Astrocyte (in vitro differentiated cells and primary cell): ENCODE measurements at places on chromosomes 4 and X.

- DNase-seq, result no peak
These were observed 76.3 kb downstream of the SHROOM2 start for GRCh38 chrX:9862525-9862924.

DNA sequence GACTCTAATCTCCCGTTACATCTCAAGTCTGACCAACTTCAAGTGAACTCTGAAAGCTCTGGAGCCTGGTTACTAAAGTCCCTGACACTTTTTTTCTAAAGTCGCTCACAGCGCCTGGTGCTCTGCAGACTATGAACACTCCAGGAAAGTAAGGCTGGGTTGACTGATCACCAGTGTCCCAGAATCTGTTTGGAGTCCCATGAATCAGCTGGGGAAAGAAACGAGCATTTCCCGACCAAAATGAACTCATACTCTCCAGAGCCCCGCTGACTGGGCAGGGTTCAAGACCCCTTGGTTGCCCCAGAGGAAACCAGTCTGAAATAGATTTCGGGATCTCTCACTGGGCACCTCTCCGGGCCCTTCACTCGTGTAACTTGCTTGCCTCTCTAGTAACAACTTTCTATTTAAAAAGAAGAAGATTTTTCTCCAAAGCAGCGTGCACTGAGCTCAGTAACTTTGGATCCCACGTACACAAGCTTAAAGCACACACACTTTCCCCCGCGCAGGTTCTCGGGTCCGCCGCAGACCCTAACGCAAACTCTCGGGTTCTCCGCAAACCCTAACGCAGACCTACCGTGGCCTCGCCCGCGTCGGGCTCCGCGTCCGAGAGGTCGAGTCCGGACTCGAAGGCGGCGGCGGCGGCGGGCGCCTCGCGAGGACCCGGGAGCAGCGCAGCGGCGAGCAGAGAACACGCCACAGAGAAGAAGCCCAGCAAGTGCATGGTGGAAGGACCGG is 964 bp downstream of the VEGFC start:
- no peak for DNase-seq

GRCh38 chr4:107913283-107913899 is 18.0 kb upstream of the CYP2U1 start:
- DNase-seq, result peak; percentile 32

GRCh38 chr4:10832806-10833628 is 148.4 kb upstream of the CLNK start:
- DNase-seq, result no peak

DNA sequence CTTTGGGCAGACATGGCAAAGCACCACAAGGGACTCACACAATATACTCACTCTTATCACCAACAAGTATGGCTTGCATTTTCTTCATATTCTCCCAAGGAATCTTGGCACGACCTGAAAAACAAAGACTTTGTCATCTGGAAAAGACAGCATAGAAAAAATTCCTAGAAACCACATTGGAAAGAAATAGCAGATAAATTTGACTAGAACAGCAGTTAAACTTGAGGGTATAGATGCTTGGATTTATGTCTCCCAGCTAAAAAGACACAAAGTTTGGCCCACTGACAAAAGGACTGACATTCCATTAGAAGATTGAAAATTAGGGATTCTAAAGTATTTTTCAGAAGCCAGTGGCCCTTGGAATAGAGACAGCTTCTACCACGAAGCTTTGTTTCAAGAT is 6.9 kb upstream of the VEGFC start:
- DNase-seq, result peak; percentile 61

GRCh38 chr4:145484225-145484846 is 2.7 kb downstream of the SMAD1 start:
- DNase-seq, result no peak

DNA sequence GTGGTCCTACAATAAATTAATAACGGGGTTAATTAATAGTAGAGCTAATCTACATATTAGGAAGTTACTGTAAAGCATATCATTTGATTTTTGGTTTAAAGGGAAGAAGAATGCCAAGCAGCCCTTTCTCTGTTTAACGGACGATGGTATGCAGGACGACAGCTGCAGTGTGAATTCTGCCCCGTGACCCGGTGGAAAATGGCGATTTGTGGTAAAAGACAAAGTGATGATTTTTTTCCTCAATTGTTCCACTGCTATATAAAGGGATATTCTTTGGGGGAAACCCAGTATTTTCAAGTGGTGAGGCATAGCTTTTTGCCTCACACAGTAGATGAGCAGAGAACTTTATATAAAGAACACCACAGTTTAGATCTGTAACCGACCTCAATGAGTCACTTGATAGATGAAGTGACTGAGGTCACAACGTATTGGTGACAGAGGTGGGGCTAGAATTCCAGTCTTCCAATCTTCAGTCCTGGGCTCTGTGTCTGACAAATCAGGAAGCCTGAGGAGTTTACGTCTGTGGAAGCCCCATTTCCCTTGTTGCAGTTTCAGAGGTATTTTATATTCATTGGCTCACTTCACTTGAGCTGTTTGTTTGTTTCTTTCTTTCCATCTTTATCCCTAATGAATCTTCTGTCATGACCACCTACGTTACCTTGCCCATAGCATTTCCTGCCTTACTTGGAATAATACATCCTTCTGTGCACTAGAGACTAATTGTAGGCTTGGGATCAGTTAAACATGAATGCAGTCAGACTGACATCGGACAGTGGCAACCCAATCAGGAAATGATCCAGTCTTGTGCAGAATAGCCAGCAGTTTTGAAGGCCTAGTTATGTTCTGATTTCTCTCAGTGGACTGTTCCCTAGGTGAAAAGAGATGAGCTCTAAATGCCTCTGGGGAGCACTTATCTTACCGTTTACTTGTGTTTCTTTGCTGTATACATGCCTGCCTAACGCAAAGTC is 30.1 kb downstream of the ZRSR2 start:
- peak; percentile 49 for DNase-seq

DNA sequence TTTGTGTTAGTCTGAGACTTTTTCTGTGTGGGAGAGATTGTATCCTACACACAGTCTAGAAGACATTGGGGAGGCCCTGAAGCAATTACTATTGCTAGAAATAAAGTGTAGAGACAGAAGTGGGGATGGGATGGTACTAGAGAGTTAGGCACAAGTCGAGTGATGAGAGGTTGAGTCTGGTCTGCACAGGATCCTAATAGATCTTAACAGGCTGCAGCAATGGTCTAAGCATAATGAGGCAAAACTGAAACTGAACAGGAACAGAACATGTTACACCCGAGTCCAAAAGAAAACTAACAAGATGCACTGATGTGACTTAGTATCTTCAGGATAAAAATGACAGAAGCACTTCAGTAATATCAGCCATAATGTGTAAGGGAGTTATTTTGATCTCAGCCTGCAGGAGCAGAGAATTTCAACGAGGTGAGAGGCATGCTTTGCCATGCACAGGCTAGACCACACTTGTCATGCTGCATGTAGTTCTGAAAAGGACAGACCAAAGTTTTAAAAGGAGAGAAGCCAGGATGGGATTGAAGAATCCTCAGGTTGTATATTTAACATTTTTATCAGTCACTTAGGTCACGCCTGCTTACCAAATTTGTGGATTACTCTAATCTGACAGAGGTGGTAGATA is 205.8 kb upstream of the BOD1L1 start:
- DNase-seq, result no peak

- peak; percentile 97 for DNase-seq
These were observed 192.2 kb upstream of the LEF1 start for GRCh38 chr4:108360754-108361445.

GRCh38 chr4:82493721-82494425 is 63.5 kb downstream of the ENOPH1 start:
- peak; percentile 58 for DNase-seq

DNA sequence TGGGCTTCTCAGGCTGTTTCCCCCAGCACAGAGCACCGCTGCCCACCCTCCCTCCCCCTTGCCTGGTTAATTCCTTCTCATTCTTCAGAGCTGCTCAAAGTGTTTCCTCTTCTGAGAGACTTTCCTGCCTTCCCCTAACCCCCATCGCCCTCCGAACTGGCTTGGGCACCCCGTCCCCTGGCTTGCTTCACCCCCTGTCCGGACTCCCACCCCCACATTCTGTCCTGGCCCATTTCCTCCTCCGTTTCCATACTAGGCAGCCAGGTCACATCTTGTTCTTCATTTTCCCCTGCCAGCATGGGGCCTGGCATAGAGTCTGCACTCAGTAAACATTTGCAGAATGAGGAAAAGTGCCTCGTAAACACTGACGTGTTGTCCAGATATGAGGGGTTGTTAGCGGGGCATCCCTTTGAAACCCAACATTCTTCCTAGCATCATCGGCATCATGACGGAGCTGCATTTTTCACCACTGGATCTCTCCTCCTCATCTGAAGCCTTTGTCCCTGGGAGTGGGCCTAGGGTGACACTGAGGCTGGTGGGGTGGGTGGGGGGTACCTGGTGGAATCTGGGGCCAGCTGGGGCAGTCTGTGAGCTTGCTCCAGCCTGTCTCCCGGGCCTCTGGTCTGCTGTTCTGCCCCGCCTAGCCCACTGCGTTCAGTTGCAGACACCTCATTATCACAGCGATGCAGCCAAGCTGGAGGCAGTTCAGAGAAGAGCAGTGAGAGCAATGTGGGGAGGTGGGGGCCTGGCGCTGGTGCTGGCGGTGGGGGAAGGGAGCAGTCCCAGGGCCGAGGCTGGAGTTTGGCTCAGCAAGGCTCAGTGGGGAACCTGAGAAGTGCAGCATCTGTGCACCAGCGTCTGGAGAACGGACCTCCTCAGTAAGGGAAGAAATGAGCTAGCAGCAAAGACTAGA is 149.4 kb upstream of the PJA1 start:
- DNase-seq, result no peak

DNA sequence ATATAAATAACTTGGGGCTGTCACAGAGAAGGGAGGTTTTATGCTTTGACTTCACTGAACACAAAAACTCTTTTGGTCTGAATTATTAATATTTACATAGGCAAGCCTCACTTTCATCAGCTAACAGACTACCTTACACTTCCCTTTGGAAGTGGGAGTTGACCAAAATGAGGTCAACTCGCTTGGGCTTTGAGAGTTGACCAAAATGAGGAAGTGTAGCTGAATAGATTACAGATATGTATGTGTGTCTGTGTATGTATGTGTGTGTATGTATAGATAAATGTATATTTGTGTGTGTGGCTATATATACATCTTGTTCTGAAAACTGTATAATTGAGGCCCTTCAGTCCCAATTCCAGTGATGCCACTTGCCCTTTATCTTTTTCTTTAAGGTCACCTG is 113.3 kb upstream of the IL13RA1 start:
- DNase-seq, result no peak

- no peak for DNase-seq
These were observed 1.5 kb downstream of the SLC26A1 start for GRCh38 chr4:991451-992296.

- DNase-seq, result no peak
These were observed 84.2 kb downstream of the GRIA2 start for GRCh38 chr4:157304769-157305168.

GRCh38 chrX:33062041-33062440 is 149.3 kb downstream of the DMD start:
- DNase-seq, result no peak

GRCh38 chr4:83230928-83231327 is 53.7 kb downstream of the COQ2 start:
- no peak for DNase-seq

DNA sequence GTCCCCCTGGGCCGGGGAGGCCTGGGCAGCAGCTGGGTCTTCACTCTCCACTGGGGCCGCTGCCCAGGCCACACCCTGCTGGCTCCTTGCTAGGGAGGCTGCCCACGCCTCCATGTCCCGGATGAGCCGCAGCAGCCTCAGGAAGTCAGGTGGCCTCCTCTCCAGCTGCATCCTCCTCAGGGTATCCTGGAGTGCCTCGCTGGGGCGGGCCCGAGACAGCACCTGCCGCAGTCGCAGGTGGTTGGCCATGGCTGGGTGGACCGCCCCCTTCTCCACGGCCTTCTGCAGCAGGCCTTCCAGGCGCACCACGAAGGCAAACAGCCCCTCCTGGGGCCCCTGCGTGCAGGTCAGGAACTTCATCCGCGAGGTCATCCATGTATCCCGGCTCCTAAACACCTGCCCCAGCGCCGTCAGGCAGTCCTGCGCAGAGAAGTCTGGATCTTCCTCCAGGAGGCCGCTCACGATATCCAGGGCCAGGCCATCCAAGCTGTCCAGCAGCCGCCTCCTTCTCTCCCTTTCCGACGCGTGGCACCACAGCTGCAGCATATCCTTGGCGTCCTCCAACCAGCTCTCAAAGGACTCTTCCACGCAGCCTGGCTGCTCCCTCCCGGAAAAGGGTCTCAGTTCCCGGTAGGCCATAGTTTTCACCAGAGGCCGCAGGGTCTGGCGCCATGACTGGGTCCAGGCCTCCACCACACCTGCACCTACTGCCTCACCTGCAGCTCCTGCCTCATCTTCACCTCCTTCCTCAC is 2.1 kb downstream of the PNMA6F start:
- no peak for DNase-seq

- peak; percentile 2 for DNase-seq
These were observed 66.6 kb downstream of the ENOX2 start for GRCh38 chrX:130836447-130836846.

- peak; percentile 40 for DNase-seq
These were observed 4.4 kb downstream of the RBPJ start for GRCh38 chr4:26325191-26325590.
